NCI-H1930 (cell line): ENCODE measurements at places on chromosomes 13 and 19.

- DNase-seq = peak; percentile 73
Measured at GRCh38 chr13:72397265-72397664, 330.2 kb downstream of the MZT1 start.

DNA sequence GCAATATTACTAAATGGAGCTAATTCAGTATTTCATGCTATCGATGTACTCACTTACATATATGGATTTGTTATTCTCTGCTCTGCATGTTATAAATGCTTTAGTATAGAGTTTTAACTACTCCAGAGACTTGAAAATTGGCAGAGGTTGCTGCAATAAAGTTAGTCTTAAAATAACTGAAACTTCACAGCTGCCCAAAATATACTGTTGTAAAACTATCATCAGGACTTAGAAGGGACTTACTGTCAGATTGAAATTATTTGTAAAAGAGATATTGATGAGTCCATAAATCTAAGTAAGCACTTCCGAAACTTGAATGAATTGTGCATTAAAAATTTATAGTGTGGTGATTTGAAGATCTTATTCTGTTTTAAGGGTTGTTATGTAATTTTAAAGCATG, 1178.2 kb upstream of the PCDH20 start:
- DNase-seq = no peak

GRCh38 chr19:13262450-13262849, 112.2 kb downstream of the IER2 start:
- no peak for DNase-seq

DNA sequence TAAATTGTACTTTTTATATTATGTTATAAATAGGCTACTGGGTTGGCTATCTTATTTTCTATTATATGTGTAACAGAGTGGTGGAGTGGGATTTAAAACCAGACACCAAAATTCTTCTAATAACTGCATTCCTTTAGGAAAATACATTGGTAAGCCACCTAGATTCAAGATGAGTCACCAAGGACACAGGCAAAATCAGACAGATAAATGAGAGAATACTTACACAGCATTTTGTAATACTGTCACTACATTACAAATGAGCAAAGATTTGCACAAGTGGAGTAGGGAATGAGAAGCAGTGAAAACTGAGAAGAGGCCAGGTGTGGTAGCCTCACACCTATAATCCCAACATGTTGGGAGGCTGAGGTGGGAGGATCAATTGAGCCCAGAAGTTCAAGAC, 6.2 kb upstream of the SPART start:
- DNase-seq = no peak

DNA sequence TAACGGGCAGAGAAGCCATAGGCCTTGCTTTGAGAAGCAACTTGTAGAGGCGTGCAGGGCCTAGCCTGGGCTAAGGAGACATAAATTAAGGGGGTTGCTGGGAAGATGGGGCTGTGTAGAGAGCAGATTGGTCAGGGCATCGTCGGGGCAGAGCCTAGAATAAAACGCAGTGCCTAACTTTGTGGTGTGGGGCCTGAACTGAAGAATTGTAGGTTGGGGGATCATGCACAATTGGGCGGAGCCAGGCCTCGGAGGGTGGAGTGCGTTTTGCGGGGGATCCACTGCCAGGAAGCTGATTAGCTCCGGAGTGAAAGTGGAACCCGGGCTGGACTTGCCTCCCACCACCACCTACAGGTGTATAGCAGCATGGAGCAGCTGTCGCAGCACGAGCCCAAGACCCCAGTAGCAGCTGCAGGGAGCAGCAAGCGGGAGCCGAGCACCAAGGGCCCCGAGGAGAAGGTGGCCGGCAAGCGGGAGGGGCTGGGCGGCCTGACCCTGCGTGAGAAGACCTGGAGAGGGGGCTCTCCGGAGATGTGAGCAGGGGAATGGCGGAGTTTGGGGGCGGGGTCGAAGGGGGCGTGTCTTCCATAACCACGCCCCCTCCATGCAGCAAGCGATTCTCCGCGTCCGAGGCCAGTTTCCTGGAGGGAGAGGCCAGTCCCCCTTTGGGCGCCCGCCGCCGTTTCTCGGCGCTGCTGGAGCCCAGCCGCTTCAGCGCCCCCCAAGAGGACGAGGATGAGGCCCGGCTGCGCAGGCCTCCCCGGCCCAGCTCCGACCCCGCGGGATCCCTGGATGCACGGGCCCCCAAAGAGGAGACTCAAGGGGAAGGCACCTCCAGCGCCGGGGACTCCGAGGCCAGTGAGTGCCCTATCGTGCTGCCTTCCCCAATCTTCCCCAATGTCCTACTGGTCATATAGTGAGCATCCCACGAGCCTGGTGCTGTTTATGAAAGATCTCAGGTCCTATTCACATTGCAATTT, 13.8 kb downstream of the DNASE2 start:
- DNase-seq = no peak

GRCh38 chr13:55653497-55653896, 1487.2 kb upstream of the PRR20A start:
- no peak for DNase-seq

- DNase-seq = no peak
Measured at GRCh38 chr19:4399812-4400134, 574 bp downstream of the SH3GL1 start.
